ENCODE measurements at places on chromosomes 1 and 21.

DNA sequence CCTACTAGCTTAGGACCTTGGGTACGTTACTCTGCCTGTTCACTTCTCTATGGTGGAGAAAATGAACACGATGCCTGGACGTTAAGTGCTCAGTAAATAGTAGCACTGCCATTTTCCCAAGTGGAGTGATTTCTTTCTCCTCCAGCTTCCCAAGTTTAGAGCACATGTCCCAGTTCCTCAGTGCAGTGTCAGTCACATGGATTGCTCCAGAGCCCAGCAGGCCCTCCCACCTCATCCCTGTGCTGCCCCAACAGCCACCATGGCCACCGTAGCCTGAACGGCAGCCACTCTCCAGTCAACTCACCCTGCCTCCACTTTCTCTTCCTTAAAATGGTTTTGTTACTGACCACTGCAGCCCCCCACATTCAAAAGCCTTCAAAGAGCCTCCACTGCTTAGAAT, 8.5 kb downstream of the STMN1 start:
- no peak for DNase-seq

GRCh38 chr21:35905096-35905962, 155.0 kb downstream of the SETD4 start:
- DNase-seq, result no peak

DNA sequence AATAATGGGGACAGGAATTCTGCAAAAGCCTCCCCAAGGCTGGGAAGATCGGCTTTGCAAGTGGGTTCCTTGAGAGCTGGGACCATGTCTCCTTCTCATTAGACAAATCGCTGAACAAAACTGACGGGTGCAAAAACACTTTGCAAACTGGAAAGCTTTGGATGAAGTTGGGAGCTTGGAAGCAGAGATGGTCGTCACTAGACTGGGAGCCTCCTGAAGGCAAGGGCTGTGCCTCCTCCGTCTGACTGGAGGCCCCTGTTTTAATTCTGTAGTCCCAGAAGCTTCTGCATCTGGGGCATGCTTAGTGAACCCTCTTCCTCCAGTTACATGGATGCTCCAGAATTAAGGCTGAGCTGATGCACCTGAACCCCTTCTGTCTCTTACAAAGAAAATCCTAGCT, 82.3 kb upstream of the IFFO2 start:
- DNase-seq, result no peak

DNA sequence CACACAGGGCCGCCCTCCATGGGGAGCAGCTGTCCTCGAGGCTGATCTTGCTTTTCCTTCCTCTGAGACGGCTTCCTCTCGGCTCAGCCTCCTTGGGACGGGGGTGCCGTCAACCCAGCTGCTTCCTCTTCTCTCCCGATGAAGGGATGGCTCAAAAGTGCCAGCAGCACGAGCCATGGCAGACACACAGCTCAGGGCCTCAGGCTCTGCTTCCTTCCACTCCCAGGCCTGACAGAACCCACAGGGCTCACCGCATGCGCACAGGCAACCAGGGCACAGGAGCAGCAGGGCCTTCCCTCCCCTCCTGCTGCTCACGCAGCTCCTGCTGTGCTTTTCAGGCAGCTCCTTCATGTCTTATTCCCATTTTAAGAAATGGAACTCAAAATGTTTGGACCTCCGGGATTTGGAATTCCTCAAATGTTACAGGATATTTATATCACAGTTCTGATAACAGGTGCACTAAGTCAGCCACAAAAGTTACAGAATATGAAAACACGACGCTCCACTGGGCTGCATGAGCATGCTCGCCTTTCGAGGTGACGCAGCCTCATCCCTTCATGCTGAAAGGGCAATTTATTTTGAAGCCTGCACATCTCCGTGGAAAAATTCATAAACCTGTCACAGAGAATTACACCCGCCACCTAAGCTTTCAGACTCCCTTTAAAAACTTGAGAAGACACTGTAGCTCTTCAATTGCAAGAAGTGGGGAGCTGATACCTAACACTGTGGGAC, 84.4 kb downstream of the HSF2BP start:
- DNase-seq, result no peak

DNA sequence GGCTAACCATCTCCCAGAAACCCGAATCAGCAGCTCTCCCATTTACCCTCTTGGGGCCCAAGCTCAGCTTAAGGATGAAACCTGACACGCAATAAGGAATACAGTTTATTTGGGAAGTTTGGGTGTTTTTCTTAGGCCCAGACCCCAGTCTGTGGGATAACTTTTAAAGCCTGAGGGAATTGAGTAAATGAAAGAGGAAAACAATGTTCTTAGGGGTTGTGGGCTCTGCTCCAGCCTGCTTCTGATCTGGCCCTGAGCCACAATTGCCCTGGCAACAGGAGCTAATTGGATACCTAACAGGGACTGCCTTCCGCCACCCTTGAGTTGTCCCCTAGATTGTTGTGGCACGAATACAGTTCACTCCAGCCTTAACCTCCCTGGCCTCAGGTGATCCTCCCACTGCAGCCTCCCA, 20.1 kb downstream of the DYRK3 start:
- DNase-seq, result no peak

GRCh38 chr1:226886122-226886901, 15.9 kb downstream of the PSEN2 start:
- DNase-seq, result no peak

DNA sequence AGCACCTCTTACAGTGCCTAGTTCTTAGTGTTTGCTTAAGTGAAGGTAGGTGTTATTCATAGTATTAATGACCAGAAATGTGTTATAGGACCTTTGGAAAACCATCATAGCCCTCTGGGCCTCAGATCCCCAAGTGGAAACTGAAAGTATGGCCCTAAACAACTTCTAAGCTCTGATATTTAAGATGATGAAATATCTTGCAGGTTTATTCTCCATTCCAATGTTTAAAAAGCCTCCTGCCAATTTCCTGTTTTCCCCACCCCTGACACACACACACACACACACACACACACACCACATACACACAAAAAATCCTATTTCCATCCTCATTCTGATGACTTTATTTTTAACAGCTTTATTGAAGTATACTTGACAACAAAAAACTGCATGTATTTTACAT, 108.2 kb downstream of the DIRAS3 start:
- DNase-seq, result no peak

GRCh38 chr1:60571811-60572210, 498.2 kb upstream of the C1orf87 start:
- DNase-seq, result no peak

DNA sequence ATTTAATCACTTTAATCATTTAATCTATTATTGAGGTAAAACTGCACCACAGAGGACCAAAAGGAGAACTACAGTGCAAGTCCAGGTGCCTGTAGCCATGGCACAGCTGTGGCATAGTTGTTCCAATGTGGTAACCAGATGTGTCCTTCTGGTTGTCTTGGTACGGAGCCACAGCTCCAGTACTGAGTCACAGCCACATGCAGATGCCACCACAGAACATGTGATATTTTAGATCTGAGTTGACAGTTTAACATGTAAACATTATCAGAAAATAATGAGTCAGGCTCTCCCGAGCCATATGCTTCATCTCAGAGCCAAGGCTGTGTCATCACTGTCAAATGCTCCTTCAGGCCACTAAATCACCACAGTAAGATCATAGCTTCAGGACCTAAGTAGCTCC, 56.4 kb upstream of the RGS7 start:
- DNase-seq, result no peak

GRCh38 chr21:38221594-38221993, 35.2 kb upstream of the KCNJ15 start:
- no peak for DNase-seq

DNA sequence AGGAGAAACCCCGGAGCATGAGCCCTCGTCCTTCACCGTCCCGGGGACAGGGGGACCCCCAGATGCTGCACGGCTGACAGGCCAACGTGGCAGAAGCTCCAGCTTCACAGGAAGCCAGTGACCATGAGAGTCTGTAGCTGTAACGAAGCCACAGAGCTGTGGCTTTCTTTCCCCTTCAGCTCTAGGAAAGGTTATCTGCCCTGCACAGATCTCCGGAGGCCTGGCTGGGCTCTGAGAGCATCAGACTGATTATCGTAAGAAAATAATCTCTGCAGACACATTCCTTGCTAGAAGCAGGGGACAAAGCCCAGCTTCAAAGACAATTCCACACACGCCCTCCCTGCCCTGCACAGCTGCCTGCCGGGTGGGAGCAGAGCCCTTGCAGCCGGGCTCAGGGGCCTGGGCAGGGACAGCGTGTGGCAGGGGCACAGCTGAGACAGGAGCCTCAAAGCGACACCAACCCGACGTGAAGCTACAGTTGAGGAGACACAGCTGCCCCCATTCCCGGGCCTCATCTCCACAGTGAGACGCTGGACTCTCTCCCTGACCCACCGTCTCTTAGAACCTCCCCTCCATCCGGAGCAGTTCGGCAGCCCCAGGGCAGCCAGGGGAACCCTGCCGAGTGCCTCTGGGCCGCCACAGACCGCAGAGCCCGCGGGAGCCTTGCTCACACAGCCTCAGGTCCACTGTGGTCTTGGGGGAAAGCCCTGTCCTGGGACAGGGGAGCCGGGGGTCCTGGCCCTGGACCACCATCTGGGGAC, 30.6 kb downstream of the POFUT2 start:
- no peak for DNase-seq

GRCh38 chr21:27379354-27379753, 412.5 kb upstream of the ADAMTS5 start:
- DNase-seq, result no peak

DNA sequence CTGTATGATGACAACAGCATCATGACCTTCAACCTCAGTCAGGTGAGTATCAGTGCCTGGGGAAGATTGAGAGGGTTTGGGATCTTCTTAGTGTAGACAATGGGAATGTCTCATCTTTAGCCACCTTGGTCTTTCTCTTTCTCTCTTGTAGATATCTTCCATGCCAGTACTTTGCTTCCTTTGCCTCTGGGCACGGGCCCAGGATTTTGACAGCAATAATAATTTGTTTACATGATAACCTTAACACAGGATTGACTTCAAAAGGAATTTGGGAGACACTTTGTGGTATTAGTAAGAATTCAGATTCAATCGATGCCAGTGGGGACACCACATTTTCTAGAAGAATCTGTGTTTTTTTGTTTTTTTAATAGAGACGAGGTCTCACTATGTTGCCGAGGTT, 12.1 kb upstream of the PIGV start:
- DNase-seq, result no peak

DNA sequence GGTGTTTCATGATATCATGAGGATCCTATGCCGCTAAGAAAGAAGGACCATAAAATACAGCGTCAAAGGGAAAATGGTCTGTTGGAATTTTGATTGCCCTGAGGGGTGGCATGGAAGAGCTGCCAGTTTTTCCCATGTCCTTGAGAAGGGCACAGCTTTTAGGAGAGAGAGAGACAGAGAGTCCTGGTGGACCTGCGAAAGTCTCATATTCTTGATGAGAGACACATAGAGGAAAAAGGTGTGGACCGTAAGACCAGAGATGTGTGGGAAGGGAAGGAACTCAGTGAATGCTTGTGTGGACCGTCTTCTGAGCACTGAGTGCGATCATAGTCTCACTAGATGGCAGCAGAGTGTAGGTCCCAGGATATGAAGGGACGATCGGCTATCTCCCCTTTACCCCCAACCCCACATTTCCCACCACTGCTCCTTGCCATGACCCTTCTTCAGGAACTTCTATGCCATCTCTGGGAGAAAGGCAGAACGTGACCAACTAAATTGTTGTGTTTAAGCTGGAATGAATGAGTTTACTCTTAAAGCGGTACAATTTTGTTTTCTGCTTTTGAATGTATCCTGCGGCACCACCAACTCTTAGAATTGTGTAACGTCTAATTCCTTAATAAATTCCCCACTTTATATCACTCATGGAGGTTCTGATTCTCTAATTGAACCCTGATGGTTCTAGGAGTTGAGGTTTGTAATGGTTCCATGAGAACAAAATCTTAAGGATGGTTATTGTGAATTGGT, 117.7 kb downstream of the CTH start:
- DNase-seq, result no peak

DNA sequence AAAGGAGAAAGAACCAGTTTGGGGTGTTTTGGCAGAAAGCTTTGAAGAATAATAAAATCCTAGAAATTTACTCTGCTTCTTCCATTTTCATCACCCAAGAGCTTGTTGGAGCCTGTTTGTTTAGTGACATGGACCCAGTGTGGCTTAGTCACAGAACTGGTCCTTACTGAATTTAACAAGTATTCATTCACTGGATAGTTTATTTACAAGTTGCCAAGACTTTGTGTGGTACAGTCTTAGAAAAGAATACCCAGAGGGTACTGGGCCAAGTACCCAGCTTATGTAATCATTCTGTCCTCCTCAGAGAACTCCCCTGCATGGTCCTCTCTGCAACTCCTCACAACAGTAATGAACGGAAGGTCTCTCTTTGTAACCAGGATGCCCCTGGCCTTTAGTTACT, 16.4 kb downstream of the RAB4A start:
- no peak for DNase-seq

DNA sequence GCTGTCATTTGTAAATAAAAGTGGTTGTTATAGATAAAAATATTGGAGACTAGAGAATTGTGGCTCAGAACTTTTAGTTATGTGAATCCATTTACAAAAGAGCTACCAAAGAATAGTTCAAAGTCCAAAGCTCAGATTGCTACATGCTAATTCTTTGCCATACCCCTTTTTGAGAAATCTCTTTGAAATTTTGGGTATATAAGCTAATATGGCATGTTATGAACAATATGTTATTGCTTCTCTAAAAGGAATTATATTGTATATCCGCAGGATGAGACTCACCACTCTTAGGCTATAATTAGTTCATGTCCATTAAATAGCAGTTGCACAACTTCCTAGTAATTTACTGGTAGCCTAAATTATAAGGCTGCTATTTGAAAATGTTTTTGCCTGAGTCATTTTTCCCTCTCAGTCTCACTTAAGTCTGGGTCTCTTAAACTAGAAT, 178.0 kb downstream of the ZNF281 start:
- no peak for DNase-seq

Measured in stimulated activated naive CD4-positive, alpha-beta T cell (primary cell).